ENCODE measurements at places on chromosomes 2 and 18. TPM values are rescaled to one million over a fixed set of nuclear protein-coding genes. Genes with fewer than 3 reads are reported as not detected.
A peak's percentile ranks its signal among the peaks of the same experiment; 100 is the strongest.

DNA sequence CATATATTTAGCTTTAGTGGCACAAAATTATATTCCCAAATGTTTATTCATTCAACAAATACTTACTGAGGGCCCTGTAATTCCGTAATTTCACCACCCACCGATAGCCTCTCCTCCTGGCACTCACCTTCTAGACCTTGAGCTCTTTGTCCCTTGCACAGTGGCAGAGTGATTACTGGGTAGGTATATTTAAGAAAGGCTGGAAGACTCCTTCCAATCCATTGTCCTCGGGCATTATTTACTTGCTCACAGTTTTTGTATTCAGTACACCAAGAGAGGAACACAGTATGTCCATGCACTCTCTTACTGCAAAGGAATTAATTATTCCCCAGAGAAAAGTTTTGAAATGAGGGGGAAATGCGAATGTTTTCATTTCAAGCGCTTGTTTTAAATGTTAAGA lies 1.1 kb upstream of the CDCA7 start:
- H3K27ac ChIP-seq: no peak overlapping the region
- H3K27me3 ChIP-seq: peaks cover 27% of the 10 kb centered on the region
- DNase-seq: no peak
- H3K4me1 ChIP-seq: peaks cover 30% of the 10 kb centered on the region
- no peaks in the 10 kb centered on the region for H3K36me3 ChIP-seq
- no peak overlapping the region for H3K4me3 ChIP-seq

GRCh38 chr2:96144481-96145035 lies 682 bp downstream of the DUSP2 start:
- peak overlapping the region; percentile 47 for H3K4me3 ChIP-seq
- DNase-seq: no peak
- no peaks in the 10 kb centered on the region for H3K27me3 ChIP-seq
- H3K36me3 ChIP-seq: no peaks in the 10 kb centered on the region

GRCh38 chr2:230356084-230356483 lies 29.1 kb downstream of the SP140L start:
- H3K27ac ChIP-seq: no peak overlapping the region
- no peaks in the 10 kb centered on the region for H3K27me3 ChIP-seq
- DNase-seq: peak; percentile 12
- no peak overlapping the region for H3K4me3 ChIP-seq
- H3K36me3 ChIP-seq: peaks cover 29% of the 10 kb centered on the region

Gene MAP3K19
- total RNA-seq: not detected

- no peaks in the 10 kb centered on the region for H3K36me3 ChIP-seq
- no peak overlapping the region for H3K27ac ChIP-seq
- DNase-seq: no peak
These were observed 210.5 kb downstream of the ERBB4 start for GRCh38 chr2:212328136-212328535.

DNA sequence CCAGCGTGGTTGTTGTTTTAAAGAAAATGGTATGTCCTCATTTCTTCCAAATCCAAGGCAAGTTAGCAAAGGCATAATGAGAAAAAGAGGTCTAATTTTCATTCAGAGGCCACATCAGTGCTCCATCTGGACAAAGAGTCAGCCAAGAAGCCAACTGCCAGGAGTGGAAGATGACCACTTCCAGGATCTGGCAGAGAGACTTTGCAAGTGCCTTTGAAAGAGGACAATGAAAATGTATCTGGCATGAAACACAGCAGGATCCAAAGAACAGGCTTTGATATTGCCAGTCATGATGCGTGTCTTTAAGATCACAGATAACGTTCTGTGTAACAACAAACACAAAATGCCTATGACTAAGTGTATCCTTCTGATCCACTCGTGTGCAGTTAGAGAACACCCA lies 82.8 kb downstream of the AFF3 start:
- no peak overlapping the region for H3K4me3 ChIP-seq
- H3K27ac ChIP-seq: no peak overlapping the region
- no peaks in the 10 kb centered on the region for H3K27me3 ChIP-seq
- H3K4me1 ChIP-seq: no peaks in the 10 kb centered on the region
- no peak for DNase-seq

Gene MEP1B
- total RNA-seq: not detected

Gene NEUROD1
- not detected for total RNA-seq

Gene GCC2
- total RNA-seq: 40.5 TPM

Gene CDH20
- 0.17 TPM for total RNA-seq

DNA sequence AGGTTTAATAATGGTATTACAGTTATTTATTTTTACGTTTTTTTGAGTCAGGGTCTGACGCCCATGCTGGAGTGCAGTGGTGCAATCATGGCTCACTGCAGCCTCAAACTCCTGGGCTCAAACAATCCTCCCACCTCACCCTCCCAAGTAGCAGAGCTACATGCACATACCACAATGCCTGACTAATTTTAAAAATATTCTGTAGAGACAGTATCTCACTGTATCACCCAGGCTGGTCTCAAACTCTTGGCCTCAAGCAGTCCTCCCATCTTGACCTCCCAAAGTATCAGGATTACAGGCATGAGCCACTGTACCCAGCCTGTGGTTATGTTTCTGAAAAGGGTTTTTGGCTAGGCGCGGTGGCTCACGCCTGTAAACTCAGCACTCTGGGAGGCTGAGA lies 120.8 kb downstream of the ESCO1 start:
- no peaks in the 10 kb centered on the region for H3K4me1 ChIP-seq
- no peaks in the 10 kb centered on the region for H3K36me3 ChIP-seq
- no peak overlapping the region for H3K27ac ChIP-seq
- H3K27me3 ChIP-seq: no peaks in the 10 kb centered on the region
- H3K4me3 ChIP-seq: no peak overlapping the region
- no peak for DNase-seq

- H3K27ac ChIP-seq: no peak overlapping the region
- no peak overlapping the region for H3K4me3 ChIP-seq
- no peaks in the 10 kb centered on the region for H3K27me3 ChIP-seq
These were observed 764.3 kb downstream of the METTL4 start for GRCh38 chr18:1806884-1807615.

GRCh38 chr2:28407976-28408690 lies 15.5 kb downstream of the FOSL2 start:
- peaks cover 99% of the 10 kb centered on the region for H3K4me1 ChIP-seq
- H3K27me3 ChIP-seq: no peaks in the 10 kb centered on the region
- H3K4me3 ChIP-seq: no peak overlapping the region
- no peaks in the 10 kb centered on the region for H3K36me3 ChIP-seq

DNA sequence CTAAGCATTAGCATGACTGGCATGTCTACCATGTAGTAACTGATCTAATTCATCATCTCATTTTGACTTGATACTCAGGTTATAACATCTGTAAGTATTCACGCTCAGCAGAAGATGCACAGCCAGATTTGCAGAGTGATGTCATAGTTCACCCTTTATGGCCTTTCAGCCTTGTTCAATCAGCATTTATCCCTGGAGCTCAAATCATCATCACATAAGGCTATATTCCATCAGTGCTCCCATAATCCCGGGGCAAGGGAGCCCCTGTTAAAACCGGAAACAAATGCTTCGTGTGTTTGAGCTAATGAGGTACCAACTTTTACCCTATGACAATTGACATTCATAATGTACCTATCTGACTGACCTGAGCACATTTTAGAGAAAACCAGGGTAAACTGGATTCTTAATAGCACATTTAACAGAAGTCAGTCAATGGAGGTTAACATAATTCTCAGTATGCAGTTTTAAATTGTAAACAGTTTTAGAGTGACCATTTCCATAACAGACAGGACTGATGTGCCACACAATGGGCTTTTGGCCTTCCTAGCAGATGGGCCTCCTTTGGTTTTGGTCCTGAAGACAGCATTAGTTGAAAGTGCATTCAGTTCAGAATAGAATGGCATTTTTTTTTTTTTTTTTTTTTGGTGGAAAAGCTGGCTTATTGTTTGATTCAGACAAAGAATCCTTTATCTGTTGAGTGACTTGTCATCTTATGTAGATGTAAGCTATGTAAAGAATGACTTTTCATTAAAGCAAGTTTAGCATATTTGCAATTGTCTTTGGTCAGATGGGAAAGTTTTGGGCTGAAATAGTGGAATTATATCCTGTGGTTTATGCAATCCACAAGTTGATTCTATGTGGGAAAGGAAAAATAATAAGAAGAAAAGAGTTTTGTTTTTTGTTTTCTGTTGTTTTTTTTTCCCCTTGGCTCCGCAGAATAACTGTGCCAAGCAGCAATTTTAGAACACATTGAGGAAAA lies 866.0 kb upstream of the ACVR2A start:
- no peaks in the 10 kb centered on the region for H3K27me3 ChIP-seq
- DNase-seq: no peak
- no peak overlapping the region for H3K27ac ChIP-seq

Gene PLCL1
- total RNA-seq: 3.9 TPM

DNA sequence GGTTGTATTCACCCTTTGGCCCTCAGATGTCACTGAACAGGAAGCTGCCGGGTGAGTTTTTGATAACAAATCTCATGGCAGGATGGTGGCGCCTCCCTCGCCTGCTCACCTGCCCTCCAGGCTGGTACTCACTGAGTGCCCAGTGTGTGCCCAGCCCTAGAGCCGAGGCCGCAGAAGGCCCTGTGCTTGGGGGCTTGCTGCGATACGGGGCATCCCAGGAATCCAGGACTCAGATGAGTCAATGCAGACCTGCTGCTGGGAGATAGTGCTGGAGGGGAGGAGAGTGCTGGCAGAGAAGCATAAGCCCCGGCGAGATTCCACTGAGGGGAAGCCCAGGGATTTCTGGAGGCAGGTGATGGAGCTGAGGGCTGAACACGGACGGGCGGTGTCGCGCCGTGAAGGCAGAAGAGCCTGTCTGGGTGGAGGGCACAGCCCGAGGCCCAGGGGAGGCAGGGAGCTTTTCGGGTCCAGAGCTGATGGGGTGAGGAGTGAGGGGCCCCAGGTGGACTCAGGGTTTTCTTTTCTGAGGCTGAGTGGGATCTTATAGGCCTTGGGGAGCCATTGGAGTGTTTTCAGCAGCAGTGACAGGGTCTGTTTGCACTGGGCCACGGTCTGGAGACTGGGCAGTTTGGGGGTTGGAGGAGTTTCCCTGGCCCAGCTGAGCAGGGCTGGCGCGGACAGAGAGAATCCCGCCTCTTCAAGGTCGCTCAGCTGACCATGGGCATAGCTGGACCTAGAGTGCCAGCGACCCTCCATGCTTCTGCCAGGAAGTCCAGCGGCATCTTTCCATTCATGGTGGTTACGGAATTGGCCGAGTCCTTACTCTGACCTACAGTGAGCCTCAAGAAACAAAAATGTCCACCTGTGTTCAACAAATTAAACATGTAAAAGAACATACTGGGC lies 35.5 kb downstream of the LDLRAD4 start:
- H3K4me1 ChIP-seq: peaks cover 6% of the 10 kb centered on the region
- no peaks in the 10 kb centered on the region for H3K36me3 ChIP-seq
- no peak overlapping the region for H3K4me3 ChIP-seq
- no peak for DNase-seq

GRCh38 chr2:181317511-181317910 lies 139.7 kb upstream of the ITGA4 start:
- H3K27ac ChIP-seq: no peak overlapping the region
- peaks cover 4% of the 10 kb centered on the region for H3K4me1 ChIP-seq
- no peak for DNase-seq
- no peaks in the 10 kb centered on the region for H3K36me3 ChIP-seq
- no peaks in the 10 kb centered on the region for H3K27me3 ChIP-seq

- no peak overlapping the region for H3K27ac ChIP-seq
- no peaks in the 10 kb centered on the region for H3K36me3 ChIP-seq
- H3K4me1 ChIP-seq: no peaks in the 10 kb centered on the region
- no peaks in the 10 kb centered on the region for H3K27me3 ChIP-seq
- no peak for DNase-seq
- H3K4me3 ChIP-seq: no peak overlapping the region
These were observed 27.4 kb downstream of the RAPGEF4 start for GRCh38 chr2:172763079-172763478.

Gene KLHL30
- total RNA-seq: 1.0 TPM

Gene PIAS2
- 30.4 TPM for total RNA-seq

DNA sequence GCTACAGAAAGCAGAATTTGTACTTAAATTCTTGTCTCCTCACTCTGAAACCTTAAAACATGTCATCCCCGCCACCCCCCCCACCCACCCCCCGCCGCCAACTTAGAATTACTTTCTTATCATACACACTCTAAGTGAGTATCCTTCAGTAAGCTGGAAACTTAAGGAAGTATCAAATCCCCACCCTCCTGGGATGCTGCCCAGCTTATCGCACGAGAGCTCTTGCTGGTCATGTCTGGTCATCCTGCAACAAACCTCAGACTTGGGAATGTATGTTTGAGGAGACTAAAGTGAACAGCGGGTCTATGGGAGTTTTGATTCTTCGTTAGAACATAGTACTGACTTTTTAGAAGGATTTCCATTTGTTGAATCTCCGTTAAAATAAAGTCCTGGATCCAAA lies 203.3 kb downstream of the PTGR3 start:
- no peak overlapping the region for H3K27ac ChIP-seq
- no peaks in the 10 kb centered on the region for H3K27me3 ChIP-seq
- peak; percentile 18 for DNase-seq
- H3K4me3 ChIP-seq: no peak overlapping the region
- H3K36me3 ChIP-seq: no peaks in the 10 kb centered on the region

DNA sequence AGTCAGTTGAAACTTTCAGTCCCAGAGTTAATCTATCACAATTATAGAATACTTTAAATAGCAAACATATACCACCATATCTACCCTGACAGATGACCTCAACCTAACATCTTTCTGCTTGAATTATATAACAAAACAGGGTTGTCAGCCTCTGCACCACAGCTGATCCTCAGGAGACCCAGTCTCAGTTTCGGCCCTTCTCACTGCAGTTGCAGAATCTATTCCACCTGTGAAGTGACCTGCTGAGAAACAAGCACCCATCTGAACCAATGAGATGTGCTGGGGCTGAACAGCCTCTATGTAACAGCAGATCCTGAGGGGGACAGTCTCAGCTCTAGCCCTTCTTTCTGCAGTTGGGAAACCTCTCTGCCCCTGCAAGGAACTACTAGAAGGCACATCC lies 567.6 kb downstream of the KCNJ3 start:
- H3K36me3 ChIP-seq: no peaks in the 10 kb centered on the region
- no peaks in the 10 kb centered on the region for H3K4me1 ChIP-seq
- no peak overlapping the region for H3K27ac ChIP-seq
- no peaks in the 10 kb centered on the region for H3K27me3 ChIP-seq

GRCh38 chr2:15391751-15392150 lies 169.4 kb downstream of the NBAS start:
- no peak overlapping the region for H3K4me3 ChIP-seq
- H3K4me1 ChIP-seq: no peaks in the 10 kb centered on the region
- DNase-seq: no peak
- peaks cover 39% of the 10 kb centered on the region for H3K36me3 ChIP-seq

DNA sequence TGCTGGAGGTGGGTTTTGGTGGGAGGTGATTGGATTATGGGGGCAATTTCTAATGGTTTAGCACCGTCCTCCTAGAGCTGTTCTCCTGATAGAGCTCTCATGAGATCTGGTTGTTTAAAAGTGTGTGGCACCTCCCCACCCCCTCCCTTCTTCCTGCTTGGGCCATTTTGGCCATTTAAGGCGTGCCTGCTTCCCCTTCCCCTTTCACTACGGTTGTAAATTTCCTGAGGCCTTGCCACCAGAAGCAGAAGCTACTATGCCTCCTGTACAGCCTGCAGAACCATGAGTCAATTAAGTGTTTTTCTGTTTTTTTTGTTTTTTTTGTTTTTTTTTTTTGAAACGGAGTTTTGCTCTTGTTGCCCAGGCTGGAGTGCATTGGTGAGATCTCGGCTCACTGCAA lies 335.7 kb upstream of the HS6ST1 start:
- no peaks in the 10 kb centered on the region for H3K4me1 ChIP-seq
- DNase-seq: no peak
- no peaks in the 10 kb centered on the region for H3K27me3 ChIP-seq
- no peaks in the 10 kb centered on the region for H3K36me3 ChIP-seq

Gene RNF125
- total RNA-seq: 4.3 TPM
